Stimulated activated naive CD4-positive, alpha-beta T cell treated with Interleukin-2 at 50 U/mL for 16 hours (primary cell): ENCODE measurements at places on chromosomes 1 and 21.

- DNase-seq, result no peak
Observed at GRCh38 chr1:2640626-2641025, 7.8 kb upstream of the MMEL1 start.

DNA sequence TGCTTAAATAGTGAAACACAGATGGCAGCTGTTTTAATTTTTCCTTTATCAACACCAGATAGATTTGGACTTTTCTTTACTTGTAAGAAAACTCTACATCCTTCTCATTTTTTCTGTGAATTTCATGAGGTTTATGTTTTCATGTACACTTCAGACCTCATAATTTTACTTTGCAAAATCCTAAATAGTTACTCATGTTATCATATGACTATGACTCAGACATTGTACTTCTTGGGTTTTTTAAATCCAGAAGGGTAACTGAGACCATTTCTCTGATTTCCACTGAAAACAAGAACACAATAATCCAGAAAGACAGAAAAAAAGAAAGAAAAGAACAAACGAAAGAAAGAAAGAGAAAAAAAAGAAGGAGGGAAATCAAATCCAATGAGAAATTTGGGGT, 1021.6 kb downstream of the NCAM2 start:
- DNase-seq, result no peak

DNA sequence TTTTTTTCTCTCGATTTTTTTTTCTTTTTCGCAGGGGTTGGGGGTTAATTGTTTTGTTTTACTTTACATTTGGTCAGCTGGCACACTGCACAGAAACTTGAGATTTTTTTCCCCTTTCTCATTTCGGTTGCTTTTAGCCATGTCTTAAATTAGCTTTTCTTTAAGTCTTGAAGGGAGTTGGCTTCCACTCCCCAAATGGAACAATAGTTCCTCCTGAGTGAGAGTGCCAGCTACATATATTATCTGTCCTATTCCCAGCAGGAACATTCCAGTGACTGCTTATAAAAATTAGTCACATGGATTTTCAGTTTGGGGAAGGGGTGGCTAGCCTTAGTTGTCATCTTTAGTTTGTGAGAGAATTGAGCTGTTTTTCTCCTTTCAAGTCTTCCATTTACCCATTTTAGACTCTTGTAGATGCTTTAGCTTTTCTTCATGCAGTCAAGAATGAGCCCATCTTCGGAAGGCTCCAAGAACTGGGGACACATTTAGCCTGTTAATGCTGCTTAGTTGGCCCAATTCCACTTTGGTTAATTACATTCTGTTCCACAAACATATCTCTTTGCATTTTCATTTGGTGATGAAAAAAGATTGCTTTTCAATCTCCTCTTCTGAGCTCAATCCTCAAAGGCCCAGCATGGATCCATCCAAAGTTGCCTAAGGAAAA, 510.1 kb upstream of the CXADR start:
- DNase-seq, result no peak

DNA sequence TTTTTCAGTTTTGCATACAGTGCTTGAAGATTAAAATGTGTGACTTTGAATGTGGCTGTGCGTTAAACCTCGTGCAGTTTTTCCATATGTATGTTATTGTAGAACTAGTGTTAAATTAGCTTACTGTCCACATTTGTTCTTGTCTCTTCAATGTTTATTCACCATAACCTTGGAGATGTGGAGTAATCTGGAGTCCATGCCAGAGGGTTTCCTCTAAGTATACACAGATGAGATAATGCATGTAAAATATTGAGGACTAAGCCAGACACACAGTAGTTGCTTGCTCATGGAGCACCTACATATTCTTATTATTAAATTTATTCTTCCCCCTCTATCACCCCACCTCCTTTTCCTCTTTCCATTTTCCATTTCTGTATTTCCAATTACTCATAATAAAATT, 7.7 kb upstream of the GIPC2 start:
- no peak for DNase-seq

DNA sequence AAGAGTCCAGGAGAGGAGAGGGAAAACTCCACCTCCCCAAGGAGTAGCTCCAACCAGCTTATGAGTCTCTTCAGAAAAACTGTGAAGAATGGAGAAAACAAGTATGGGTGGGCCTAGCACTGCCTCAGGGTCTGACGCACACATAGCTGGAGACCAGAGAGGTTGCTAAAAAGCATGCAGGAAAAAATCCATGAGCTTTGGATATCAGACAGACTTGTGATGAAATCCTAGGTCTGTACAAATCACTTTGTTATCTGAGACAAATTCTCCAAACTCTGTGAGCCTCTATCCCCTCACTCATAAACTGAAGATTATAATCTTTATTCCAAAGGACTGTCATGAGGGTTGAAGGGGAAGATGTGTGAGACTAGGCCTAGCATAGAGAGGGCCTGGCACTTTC, 141.5 kb upstream of the FGGY start:
- DNase-seq, result no peak

GRCh38 chr1:151425103-151425502, 25.7 kb downstream of the PSMB4 start:
- DNase-seq, result no peak

DNA sequence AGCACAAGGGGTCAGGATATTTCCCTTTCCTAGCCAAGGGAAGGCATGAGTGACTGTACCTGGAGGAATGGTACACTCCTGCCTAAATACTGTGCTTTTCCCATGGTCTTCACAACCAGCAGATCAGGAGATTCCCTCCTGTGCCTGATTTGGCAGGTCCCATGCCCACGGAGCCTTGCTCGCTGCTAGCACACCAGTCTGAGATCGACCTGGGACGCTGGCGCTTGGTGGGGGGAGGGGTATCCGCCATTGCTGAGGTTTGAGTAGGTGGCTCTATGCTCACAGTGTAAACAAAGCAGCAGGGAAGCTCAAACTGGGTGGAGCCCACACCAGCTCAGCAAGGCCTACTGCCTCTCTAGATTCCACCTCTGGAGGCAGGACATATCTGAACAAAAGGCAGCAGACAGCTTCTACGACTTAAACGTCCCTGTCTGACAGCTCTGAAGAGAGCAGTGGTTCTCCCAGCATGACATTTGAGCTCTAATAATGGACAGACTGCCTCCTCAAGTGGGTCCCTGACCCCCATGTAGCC, 486.0 kb upstream of the CHRM3 start:
- DNase-seq, result no peak
